Activated naive CD8-positive, alpha-beta T cell treated with anti-CD3 and anti-CD28 coated beads, Interleukin-2, amount 10 ng/mL, durations not matched to agents 7 days and 5 days (primary cell): ENCODE measurements at places on chromosomes 1 and 21.

GRCh38 chr1:115761601-115762302, 6.8 kb downstream of the CASQ2 start:
- no peak for DNase-seq

- DNase-seq = no peak
Observed at GRCh38 chr1:37073854-37074379, 39.6 kb upstream of the GRIK3 start.

- no peak for DNase-seq
Observed at GRCh38 chr1:44261962-44262361, 48.7 kb downstream of the DMAP1 start.

DNA sequence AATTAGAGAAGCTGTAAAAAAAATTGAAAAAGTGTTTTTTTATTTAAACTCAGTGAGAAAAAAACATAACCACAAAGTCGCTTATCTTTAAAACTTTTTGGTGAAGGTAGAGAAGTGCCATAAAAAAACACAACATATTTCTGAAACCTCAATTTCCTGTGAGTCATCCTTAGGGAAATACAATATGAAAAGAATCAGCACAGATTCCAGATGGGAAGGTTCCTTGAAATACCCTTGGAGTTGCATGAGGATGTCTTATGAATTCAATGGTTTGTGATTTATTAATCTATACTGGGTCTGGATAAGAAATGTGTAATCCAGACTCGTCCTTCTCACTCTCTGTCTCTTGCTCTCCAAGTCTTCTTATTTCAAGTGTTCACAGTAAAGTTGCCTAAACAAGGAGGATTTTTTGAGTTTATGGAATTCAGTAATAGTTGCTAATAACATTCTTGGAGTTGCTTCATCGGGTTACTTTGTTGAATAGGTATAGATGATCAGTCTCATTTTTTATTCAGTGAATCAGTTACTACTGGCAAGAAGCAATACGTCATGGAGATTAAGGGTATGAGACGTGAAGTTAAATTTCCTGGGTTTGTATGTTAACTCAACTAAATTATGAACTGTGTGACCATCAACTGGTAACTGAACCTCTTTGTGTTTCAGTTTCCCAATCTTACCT, 191.4 kb downstream of the KCNK2 start:
- no peak for DNase-seq

- no peak for DNase-seq
Observed at GRCh38 chr1:205840146-205840923, 9.6 kb downstream of the PM20D1 start.

- no peak for DNase-seq
Observed at GRCh38 chr1:19734056-19734455, 65.7 kb downstream of the TMCO4 start.

- DNase-seq = no peak
Observed at GRCh38 chr1:205512059-205513045, 7.9 kb downstream of the CDK18 start.
